ENCODE measurements at places on chromosomes 3 and 15.

GRCh38 chr3:31172336-31172735 lies 277.9 kb upstream of the GADL1 start:
- DNase-seq: no peak

DNA sequence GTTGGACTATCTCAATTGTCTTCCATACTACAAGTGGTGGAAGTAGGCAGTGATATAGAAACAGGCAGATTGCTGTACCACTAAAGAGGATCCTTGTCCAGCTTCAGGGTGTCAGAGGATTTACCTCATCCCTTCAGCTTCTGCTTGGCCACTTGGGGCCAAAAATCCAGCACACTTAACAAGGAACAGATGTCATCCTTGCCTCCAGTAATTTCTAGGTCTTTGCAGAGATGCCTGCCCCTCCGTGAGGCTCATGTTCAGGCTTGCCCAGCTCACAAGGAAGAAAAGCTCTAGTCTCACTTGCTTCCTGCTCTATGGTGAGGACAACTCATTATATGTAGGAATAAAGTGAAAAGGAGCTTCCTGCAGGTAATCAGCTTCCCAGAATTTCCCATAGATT lies 510.3 kb downstream of the EPHA3 start:
- DNase-seq: no peak

- DNase-seq: no peak
Observed at GRCh38 chr3:108430540-108430939, 79.9 kb downstream of the MYH15 start.

DNA sequence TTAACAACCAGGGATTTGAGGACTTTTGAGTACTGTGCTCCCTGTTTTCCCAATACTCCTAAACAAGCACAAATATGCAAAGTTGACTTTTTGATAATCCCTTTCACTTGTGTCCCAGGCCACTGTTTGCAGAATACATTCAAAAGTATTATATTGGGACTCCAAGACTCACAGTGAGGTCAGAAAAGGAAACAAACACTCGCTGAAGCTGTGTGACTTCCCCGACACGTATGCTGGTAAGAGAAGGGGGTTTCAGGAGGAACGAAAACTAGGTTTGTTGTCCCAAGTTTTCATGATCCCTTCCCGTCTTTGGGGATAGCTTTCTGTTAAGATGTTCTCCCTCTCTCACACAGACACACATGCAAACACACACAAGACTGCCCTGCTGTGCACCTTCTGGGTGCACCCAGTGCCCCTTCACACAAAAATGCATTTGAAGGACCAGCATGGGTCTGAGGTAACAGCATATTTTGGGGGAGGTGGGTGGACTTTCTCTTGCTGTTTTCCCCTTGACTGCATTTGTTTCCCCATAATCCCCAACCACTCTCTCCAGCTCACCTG lies 225.2 kb upstream of the PRICKLE2 start:
- no peak for DNase-seq

GRCh38 chr15:29917600-29918597 lies 95.6 kb upstream of the TJP1 start:
- DNase-seq: no peak

DNA sequence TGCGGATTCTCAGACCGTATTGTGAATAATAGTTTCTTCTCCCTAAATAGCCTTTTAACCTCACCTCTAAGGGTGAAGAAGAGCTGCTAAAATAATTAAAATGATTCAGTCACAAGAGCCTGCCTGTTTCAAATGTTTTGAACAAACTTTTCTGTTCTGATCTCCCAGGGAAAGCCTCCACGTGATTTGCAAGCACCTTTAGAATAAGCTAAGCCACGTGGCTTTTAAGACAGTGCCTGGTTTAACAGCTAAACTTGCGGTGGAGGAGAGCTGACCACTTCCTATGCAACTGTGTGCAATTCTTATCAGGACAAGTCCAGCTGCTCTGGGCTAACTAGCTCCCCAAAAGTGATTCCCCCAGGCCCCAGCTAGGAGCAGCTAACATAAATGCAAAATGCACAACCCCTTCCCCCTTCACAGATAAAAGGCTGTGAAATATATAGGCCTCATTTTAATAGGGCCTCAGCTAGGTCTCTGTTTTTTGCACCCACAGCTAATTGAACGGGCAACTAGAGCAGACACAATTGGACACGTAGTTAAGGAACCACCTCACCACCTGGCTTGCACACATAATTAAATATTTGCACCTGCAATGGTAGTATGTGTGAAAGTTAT lies 401.2 kb upstream of the NR2F2 start:
- no peak for DNase-seq

GRCh38 chr3:124747111-124747981 lies 17.1 kb downstream of the UMPS start:
- DNase-seq: no peak
